ENCODE measurements at places on chromosomes 4 and X.

DNA sequence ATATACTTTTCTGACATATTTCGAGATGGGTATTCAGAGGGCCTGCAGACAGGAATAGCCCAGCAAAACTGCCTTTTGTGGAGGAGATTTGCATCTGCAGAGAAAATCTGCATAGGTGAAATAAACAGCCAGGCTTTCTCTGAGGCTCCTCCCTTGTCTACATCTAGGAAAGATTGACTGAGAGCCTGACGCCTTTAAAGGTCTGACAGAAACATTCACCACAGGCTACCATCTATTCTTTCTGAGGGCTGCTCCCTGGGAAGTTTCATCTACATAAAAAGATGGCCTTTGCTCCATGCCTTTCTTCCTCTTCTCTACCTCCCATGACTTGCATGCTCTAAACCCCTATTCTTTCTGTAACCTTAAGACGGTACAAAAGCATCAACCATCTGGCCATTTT, 55.0 kb upstream of the AP1S2 start:
- DNase-seq: no peak

GRCh38 chr4:119955256-119955655, 111.4 kb downstream of the MAD2L1 start:
- DNase-seq: no peak

DNA sequence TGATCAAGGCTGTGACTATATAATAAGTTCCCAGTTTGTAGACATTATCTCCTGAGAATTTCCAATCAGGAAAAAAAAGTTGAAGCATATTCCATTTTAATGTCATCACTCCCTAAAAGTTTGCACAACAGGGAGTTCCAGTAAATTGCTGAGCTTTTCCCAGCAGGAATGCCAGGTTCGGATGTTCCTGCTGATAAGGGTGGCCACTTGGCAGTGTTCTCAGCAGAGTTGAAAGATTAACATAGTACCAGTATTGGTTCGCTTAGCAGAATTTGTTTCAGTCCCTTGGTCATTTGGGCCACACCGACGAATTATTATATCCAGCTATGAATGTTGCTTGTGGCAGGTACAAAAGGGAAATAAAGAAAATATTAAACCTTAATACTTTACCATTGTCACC, 5.2 kb upstream of the CXCL2 start:
- DNase-seq: no peak

GRCh38 chr4:73068491-73069337, 802 bp downstream of the COX18 start:
- peak; percentile 10 for DNase-seq

DNA sequence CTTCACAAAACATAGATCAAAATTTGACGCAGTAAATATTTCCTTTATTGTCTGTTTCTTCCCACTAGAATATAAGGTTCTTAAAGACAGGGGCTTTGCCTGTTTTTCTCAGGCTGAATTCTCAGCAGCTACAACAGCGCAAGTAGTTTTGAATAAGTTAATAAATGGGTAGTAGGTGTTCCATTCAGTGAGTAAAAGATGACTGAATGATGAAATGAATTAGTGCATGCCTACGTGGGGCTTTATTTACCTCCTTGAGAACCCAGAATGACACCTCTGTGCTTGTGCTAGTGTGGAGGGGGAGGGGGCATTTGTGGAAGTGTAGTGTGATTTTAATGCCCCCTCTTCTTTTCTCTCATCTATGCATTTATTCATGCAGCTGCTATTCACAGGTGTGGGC, 278.9 kb downstream of the FBXW7 start:
- DNase-seq: no peak

GRCh38 chr4:3442959-3443749, 1.4 kb downstream of the HGFAC start:
- no peak for DNase-seq

GRCh38 chr4:136713140-136713539, 819.2 kb downstream of the PCDH18 start:
- DNase-seq: no peak

GRCh38 chr4:96473246-96473645, 633.4 kb downstream of the PDHA2 start:
- DNase-seq: no peak

DNA sequence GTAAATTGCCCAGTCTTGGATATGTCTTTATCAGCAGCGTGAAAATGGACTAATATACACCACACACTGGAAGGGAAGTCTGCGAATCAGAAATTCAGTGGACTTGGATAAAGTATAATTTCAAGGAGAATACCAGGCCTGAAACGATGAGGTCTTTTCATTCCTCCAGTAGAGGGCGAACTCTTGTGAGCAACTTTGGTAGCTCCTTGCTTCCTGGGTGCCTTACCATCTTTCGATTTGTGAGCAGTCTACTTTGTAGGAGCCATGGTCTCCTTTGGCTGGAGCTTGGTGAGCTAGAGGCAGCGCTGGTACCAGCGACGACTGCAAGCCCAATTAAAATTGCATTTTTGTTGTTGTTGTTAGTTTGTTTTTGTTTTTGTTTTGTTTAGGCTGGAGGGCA, 791.9 kb downstream of the FAT4 start:
- DNase-seq: no peak

DNA sequence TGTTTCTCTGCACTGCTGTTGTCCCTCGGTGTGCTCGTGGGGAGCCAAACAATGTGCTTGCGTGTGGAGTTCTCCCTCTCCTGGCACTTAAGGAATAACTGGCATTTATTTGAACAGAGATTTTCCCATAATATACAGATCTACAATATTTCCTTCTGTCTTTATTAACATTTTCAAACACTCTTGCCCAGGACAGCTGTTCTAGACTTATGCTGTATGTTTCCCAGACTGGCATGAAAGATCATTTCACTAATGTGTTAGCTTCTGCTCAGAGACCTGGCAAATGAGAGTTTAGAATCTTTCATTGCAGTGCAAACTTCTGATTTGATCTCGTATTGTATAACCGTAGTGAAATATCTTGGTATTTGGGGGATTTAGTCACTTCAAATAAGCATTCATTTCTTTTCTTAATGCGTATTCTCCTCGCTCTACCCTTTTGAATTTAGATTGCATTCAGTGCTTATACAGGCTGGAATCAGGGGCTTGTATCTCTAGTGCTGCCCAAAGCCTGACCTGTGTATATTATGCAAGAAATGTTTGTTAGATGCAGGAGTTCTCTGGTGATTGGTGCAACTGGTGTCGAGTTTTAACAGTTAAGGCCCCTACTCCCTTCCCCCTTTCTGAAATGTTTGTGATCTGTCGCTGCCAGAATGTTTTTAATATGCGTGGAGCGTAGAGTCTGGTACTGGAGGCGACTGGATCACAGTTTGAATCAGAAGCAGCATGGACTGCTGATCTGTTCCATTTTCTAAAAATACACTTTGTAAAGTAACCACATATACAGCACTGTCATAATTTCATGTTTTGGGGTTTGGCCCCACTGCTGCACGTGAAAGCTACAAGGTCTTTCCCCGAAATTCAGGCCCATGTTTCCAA, 326.3 kb downstream of the ARHGAP10 start:
- DNase-seq: no peak

DNA sequence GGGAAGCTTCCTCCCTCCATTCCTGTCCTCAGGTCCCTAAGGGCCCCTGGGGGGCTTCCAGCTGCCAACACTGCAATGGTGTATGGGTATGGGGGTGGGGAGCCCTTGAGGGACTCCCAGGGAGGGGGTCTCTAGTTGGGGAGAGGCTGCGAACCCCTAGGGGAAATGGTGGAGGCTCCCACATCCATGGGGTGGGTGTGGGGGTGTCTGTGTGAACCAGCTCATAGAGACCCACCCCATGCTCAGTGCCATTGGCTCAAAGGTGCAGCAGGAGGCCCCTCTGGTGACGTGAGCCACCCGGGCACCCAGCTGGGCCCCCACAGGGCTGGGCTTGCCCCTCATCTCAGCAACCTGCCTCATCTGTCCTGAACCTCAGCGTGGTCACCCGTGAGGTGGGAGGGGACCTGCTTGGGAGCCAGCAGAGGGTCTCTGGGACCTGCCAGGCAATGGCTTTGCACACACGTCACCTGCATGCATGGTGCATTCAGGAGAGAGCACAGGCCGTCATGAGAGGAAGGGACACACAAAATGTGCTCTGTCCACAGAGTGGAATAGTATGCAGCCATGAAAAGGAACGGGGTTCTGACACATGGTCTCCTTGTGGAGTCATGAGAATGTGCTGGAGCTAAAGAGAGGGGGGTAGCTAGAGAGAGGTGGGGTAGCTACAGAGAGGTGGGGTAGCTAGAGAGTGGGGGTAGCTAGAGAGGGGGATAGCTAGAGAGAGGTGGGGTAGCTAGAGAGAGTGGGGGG, 22.7 kb upstream of the PLCXD1 start:
- no peak for DNase-seq

GRCh38 chr4:95151255-95151654, 393.5 kb downstream of the BMPR1B start:
- DNase-seq: no peak

Measured in HFF-Myc (cell line).